IMR-90 (cell line): ENCODE measurements at places on chromosomes 6 and 20. TPM values are rescaled to one million over a fixed set of nuclear protein-coding genes. Genes with fewer than 3 reads are reported as not detected.
A peak's percentile ranks its signal among the peaks of the same experiment; 100 is the strongest.

GRCh38 chr6:158972241-158973233, 27.5 kb downstream of the RSPH3 start:
- no peaks in the 10 kb centered on the region for H3K27me3 ChIP-seq
- DNase-seq = peak; percentile 69
- peaks cover 1% of the 10 kb centered on the region; the same call in 1 of the 2 replicates for H3K36me3 ChIP-seq
- H3K4me3 ChIP-seq = no peak overlapping the region
- H3K27ac ChIP-seq = no peak overlapping the region

- H3K27ac ChIP-seq = no peak overlapping the region
- H3K27me3 ChIP-seq = no peaks in the 10 kb centered on the region
- no peak for DNase-seq
Observed at GRCh38 chr6:66478705-66479104, 771.7 kb upstream of the EYS start.

GRCh38 chr6:79623106-79623505, 8.0 kb upstream of the SH3BGRL2 start:
- H3K36me3 ChIP-seq = no peaks in the 10 kb centered on the region
- H3K27ac ChIP-seq = no peak overlapping the region
- DNase-seq = no peak
- no peaks in the 10 kb centered on the region for H3K4me1 ChIP-seq

DNA sequence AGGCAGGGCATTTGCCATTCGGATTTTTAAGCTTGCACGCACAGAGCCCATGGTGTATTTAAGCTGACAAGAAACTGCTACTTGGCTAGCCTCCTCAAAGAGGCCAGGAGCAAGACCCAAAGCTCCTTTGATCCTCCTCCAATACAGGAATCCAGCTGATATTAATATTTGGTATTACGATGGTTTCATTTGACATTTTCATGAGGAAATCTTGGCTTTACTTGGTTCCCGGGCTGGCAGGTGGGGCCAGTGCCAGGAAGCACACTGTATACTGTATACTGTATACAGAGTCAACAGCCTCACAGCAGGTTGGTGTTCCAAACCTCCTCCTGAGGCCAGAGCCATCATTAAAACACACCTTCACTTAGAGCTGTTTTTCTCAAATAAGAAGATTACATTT, 138.2 kb upstream of the ARMC2 start:
- H3K27ac ChIP-seq = no peak overlapping the region
- H3K36me3 ChIP-seq = no peaks in the 10 kb centered on the region
- no peak overlapping the region for H3K4me3 ChIP-seq
- no peaks in the 10 kb centered on the region for H3K27me3 ChIP-seq

DNA sequence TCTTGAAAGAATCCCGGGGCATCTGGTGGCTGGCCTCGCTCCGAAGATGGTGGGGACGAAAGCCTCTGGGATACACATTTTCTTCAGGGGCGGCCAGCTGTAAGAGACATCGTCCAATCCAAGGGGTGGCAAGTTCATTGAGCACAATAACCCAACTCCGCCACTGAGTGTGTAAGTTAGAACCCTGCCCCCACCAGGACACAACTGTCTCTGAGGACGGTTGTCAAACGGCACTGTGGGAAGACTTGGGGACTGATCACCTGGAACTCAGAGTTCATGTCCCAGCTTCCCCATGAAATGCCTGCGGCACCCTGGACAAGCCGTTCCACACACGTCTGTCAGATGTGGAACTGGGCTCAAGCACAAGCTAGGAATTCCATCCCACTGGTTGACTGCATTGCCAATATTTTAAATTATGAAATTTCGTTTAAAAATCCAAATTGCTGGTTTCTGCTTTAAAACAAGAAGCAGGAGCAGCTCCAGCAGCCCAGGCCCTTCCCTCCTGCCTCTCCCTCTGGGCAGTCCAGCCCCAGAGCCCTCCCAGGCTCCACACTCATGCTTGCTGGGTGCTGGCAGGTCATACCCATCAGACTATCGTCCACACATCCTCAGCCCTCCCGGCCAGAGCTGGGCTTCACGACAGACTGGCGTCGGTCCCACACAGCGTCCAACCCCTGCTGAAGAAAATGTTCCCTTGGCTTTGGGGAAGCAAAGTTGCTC, 80.9 kb upstream of the AFDN start:
- DNase-seq = no peak
- H3K4me3 ChIP-seq = no peak overlapping the region
- H3K36me3 ChIP-seq = no peaks in the 10 kb centered on the region
- H3K4me1 ChIP-seq = no peaks in the 10 kb centered on the region

DNA sequence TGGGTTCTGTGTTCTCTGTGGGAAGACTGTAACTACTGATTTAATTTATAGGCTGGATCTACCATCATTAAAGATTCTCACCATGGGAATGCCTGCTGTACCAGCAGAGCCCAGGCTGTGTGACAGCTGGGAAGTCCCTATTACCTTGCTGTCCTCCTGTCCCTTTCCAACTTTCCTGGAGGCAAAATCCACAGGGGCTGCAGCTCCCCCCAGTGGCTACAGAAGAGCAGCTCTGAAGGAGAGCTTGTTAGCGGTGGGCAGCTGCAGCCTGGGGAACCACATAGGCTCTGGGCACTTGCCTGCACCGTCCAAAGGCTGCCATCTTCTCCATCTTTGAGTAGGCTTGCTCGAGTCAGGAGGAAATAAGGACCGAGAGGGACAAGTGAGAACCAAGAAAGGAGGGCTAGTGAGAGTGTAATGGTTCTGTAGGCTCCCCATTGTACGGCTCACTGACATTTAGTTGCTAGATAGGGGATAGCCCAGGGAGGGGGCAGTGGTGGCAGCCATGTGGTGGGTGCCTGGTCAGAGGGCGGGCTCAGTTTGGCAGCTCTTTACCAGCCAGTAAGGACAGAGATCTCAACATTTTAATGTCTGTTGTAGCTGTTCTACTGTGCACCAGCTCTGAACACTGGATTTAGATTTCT, 155.1 kb upstream of the MLIP start:
- H3K4me1 ChIP-seq = peaks cover 3% of the 10 kb centered on the region
- H3K36me3 ChIP-seq = no peaks in the 10 kb centered on the region
- H3K27ac ChIP-seq = no peak overlapping the region

DNA sequence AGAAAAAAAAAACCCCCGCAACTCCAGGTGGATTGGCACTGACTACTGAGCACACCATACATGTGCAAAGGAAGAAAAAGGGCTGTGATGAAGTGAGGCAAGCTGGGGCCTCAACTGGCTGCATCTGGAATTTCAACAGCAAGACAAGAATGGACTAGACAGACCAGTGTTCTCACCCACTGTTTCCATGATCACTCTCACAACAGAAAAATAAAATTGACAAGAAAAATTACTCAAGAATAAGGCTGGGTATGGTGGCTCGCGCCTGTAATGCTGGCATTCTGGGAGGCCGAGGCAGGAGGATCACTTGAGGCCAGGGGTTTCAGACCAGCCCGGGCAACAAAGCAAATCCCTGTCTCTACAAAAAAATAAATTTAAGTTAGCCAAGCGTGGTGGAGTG, 18.8 kb downstream of the ZNF217 start:
- H3K4me1 ChIP-seq = peaks cover 7% of the 10 kb centered on the region
- no peak overlapping the region for H3K27ac ChIP-seq
- H3K4me3 ChIP-seq = no peak overlapping the region
- no peaks in the 10 kb centered on the region for H3K27me3 ChIP-seq
- DNase-seq = no peak
- H3K36me3 ChIP-seq = peaks cover 66% of the 10 kb centered on the region

- no peaks in the 10 kb centered on the region for H3K36me3 ChIP-seq
- H3K27ac ChIP-seq = no peak overlapping the region
- no peak overlapping the region for H3K4me3 ChIP-seq
- H3K4me1 ChIP-seq = peaks cover 8% of the 10 kb centered on the region
- peak; percentile 86 for DNase-seq
Observed at GRCh38 chr6:1136415-1136774, 175.5 kb upstream of the FOXQ1 start.

GRCh38 chr20:41032271-41032670, 3.6 kb downstream of the TOP1 start:
- DNase-seq = peak; percentile 71
- H3K36me3 ChIP-seq = peaks cover 3% of the 10 kb centered on the region
- H3K4me3 ChIP-seq = peak overlapping the region; percentile 2; the same call in 1 of the 2 replicates
- no peaks in the 10 kb centered on the region for H3K27me3 ChIP-seq

GRCh38 chr20:61724376-61724775, 341.3 kb downstream of the TAF4 start:
- H3K27ac ChIP-seq = no peak overlapping the region
- DNase-seq = no peak
- no peaks in the 10 kb centered on the region; the same call in 1 of the 2 replicates for H3K27me3 ChIP-seq
- H3K36me3 ChIP-seq = no peaks in the 10 kb centered on the region
- H3K4me1 ChIP-seq = no peaks in the 10 kb centered on the region

DNA sequence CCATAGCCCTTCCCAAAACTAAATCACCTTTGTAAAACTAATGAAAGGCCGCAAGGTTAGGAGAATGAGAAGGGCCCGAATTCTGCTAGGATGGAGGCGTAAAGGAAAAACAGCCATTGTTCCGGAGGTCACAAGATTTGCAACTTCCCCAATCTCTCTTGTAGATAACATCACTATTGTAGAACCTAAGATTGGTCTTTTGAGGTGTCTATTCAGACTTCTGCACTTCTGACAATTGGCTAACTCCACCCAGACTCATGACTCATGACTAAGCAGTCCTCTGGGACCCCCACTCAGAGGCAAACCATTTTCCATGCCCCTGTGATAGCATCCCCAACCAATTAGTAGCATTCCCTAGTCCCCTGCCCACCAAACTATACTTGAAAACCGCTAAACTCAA, 210.5 kb upstream of the SHLD1 start:
- H3K27ac ChIP-seq = no peak overlapping the region
- peaks cover 14% of the 10 kb centered on the region for H3K36me3 ChIP-seq
- H3K4me1 ChIP-seq = peaks cover 6% of the 10 kb centered on the region
- H3K27me3 ChIP-seq = no peaks in the 10 kb centered on the region
- H3K4me3 ChIP-seq = no peak overlapping the region

- H3K27me3 ChIP-seq = peaks cover 13% of the 10 kb centered on the region
- no peak for DNase-seq
- no peak overlapping the region for H3K27ac ChIP-seq
- no peaks in the 10 kb centered on the region for H3K4me1 ChIP-seq
Observed at GRCh38 chr20:64238115-64238825, 17.3 kb upstream of the PCMTD2 start.

GRCh38 chr20:63890616-63891015, 4.3 kb upstream of the DNAJC5 start:
- H3K4me3 ChIP-seq = no peak overlapping the region
- DNase-seq = no peak

GRCh38 chr20:25083141-25083772, 1.3 kb upstream of the VSX1 start:
- H3K27me3 ChIP-seq = peaks cover 79% of the 10 kb centered on the region
- H3K4me3 ChIP-seq = no peak overlapping the region
- no peaks in the 10 kb centered on the region for H3K36me3 ChIP-seq
- DNase-seq = no peak
- no peaks in the 10 kb centered on the region; the same call in 1 of the 2 replicates for H3K4me1 ChIP-seq
- no peak overlapping the region for H3K27ac ChIP-seq

DNA sequence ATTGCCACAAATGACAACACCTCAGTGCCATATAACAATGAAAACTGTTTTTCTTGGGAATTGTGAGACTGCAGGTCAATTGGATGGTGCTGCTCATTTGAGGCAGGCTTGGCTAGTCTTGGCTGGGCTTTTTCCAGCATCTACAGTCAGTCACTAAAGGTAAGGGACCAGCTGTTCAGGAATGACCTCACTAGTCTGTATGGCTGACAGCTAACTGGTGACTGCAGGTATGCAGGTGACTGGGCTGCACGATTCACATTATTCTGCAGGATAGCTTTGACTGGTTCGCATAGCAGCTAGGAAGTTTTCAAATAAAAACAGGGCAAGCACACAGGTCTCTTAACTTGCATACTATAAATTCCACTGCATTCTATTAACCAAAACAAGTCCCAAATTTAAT, 22.1 kb upstream of the HMGCLL1 start:
- no peaks in the 10 kb centered on the region for H3K27me3 ChIP-seq
- DNase-seq = no peak
- H3K4me1 ChIP-seq = no peaks in the 10 kb centered on the region; the same call in 1 of the 2 replicates
- H3K27ac ChIP-seq = no peak overlapping the region
- H3K4me3 ChIP-seq = no peak overlapping the region
- H3K36me3 ChIP-seq = no peaks in the 10 kb centered on the region

DNA sequence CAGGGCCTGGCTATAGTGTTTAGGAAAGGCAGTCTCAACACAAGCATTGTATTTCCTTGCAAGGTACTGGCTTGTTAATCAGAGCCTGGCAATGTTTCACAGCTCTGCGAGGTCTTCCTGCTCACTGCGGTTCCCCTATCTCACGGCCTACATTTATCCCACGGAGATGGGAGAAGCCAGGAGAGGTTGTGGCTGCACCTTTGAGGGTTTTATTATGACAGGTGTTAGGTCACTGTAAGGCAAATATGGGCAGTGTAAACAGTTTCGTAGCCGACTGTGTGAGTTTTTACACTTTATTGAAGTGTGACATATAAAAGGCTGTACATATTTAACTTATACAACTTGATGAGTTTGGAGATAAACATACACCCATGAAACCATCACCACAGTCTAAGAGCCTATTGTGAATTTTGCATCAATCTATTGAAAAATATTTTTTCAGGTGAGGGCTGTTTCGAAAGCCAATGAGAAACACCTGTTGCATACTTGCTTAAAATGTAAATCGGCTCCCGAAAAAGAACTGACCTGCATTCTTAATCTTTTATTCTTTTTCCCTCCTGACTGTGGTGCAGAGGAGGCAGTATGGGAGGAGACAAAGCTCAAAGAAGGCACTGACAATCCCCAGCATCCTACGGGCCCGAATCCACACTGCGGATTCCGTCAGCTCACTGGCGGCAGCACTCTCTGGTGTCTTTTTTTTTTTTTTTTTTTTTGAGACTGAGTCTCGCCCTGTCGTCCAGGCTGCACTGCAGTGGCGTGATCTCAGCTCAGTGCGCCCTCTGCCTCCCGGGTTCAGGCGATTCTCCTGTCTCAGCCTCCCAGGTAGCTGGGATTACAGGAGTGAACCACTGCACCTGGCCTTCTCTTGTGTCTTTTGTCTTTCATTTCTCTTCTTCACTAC, 7.5 kb upstream of the RBM38 start:
- H3K27me3 ChIP-seq = no peaks in the 10 kb centered on the region
- no peak for DNase-seq
- H3K27ac ChIP-seq = no peak overlapping the region
- no peak overlapping the region for H3K4me3 ChIP-seq
- H3K4me1 ChIP-seq = no peaks in the 10 kb centered on the region

DNA sequence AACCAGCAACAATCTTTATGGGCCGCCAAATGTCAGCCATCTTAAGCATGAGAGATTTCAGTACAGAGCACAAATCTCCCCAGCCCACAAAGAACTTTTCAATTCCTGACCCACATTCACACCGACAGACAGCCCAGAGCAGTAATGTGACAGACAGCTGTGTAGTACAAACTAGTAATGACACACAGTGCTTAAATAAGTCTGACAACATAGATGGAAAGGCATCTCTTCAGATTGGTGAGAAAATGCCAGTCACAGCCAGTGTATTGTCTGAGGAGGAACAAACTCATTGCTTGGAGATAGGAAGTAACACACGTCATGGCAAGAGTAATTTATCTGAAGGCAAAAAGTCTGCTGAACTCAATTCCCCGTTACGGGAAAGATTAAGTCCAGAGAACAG, 36.0 kb downstream of the KIZ start:
- no peak overlapping the region for H3K4me3 ChIP-seq
- no peaks in the 10 kb centered on the region for H3K27me3 ChIP-seq
- DNase-seq = no peak
- H3K36me3 ChIP-seq = peaks cover 4% of the 10 kb centered on the region
- H3K4me1 ChIP-seq = peaks cover 4% of the 10 kb centered on the region

Gene MYBL2
- 12.4 and 13.2 TPM in 2 replicates for polyA plus RNA-seq

Gene NR2E1
- not detected in 2 replicates for polyA plus RNA-seq

Gene TNFAIP3
- polyA plus RNA-seq = 12.6 and 14.2 TPM in 2 replicates

Gene GPLD1
- polyA plus RNA-seq = 0.05 and 0.11 TPM in 2 replicates

Gene LGSN
- polyA plus RNA-seq = not detected in 2 replicates
